ENCODE measurements at places on chromosomes 13 and 19.

DNA sequence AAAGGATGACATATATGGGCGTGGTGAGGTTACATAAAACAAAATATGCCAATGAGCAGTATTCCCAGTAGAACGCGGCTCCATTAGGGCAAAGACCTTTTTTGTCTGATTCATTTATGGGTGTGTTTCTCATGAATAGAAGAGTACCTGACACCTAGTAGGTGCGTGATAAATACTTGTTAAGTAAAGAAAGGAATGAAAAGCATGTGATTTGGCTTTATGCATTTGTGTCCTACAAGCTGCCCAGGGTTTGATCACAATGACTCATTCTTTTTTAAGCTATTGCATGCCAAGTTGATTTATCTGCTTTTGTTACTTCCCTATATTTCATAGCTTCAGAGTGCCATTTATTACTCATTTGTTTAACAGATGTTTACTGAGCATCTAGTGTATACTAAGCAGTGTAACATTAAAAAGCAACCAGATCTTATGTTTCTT, 19.1 kb upstream of the KCTD4 start:
- peak; percentile 65 for DNase-seq

DNA sequence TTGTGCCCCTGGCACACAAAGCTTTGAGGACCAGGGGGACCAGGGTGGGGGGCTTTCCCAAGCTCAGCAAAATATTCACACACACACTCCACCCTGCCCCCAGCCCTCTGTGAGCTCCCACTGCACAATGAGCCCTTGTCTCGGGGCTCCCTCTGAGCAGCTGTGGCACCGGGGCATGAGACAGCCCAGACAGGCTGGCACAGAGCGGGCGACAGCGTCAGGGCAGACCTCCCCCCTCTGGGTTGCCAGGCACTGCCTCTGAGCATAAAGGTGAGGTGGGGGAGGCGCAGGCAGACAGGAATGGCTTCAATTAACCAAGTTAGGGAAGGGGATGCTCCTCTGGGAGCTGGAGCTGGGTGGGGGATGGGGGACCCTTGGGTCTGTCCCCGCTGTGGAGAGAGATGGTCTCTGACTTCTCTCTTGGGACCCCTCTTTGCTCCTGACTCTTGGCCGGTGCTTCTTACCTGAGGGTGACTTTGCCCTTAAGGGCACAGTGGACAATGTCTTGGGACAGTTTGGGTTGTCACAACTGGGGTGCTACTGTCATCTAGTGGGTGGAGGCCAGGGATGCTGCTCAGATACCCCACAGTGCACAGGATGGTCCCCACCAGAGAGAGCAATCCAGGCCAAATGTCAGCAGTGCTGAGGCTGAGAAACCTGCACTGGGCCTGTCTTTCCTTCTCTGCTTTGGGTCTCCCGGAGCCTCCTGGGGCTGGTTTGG, 30.3 kb downstream of the LYL1 start:
- DNase-seq = no peak

- no peak for DNase-seq
Measured at GRCh38 chr13:59447846-59448620, 715.7 kb downstream of the DIAPH3 start.

DNA sequence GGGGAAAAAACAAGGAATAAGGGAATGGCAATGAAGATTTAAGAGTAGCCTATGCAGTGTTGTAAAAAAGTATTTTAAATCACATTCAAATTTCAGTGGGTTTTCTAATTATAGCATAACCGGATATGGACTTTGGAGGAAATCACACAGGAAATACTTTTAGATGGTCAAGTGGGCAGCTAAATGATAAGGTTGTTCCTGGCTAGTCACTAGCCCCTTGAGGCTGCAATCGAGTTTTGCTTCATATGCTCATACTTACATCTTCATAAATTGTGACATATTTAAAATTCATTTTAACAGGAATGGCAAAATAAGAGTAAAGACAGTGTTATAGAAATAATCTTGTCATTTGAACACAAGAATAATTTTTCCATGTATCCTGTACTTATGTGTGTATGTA, 88.9 kb downstream of the WDFY2 start:
- DNase-seq = no peak

DNA sequence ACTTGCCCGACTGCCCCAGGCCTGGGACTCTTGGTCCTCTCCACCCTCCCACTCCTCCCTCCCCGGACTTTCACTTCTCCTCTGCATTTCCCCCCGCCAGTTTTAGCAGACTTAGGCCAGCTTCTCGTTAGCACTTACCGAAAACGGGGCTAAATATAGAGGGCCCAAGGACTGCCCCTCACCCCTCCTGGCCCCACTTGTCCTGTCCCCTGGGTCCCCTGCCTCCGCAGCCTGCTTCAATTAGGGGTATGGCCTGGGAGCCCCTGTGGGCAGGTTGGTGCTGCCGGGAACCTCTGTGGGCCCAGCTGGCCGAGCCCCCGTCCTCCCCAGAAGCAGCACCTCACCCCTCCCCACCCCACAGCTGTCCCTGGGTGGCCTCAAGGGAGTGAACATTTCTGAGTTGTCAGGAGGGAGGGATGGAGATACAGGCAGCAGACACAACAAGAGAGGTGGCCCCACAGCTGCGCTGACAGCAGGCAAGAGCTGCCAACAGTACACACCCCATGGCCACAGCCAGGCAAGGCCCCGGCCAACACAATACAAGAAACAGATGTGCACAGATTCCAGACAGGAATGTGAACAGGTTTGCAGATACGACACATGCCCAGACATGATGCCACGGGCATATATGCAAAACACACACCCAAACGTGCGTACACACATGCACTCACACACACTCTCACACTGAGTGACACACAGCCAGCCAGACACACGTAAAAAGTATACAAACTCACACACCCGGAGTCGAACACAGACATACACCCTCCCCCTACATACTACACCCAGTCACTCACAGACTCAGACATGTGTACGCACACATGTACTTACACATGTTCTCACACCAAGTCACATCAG, 2.6 kb downstream of the POU2F2 start:
- DNase-seq = no peak

DNA sequence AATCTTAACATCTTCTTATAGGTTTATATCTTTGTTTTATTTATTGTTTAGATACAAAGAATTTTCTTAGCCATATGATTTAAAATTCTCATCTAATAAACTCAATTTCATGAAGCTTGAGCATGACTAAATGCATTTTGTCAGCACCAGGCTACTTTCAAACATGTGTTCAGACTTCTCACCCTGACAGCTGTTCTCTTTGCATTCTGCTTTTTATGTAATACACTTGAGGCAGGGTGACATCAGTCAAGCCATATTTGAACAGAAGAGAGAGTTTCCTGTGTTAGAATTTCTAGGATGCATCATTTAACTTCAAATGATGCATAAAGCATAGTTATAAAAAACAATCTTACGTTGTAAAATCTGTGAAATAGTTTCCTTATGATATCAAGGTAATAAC, 1295.1 kb upstream of the PCDH20 start:
- DNase-seq = no peak

- DNase-seq = no peak
Measured at GRCh38 chr13:108597943-108598342, 31.5 kb upstream of the MYO16 start.

GRCh38 chr13:75687150-75687763, 51.1 kb downstream of the LMO7 start:
- no peak for DNase-seq

DNA sequence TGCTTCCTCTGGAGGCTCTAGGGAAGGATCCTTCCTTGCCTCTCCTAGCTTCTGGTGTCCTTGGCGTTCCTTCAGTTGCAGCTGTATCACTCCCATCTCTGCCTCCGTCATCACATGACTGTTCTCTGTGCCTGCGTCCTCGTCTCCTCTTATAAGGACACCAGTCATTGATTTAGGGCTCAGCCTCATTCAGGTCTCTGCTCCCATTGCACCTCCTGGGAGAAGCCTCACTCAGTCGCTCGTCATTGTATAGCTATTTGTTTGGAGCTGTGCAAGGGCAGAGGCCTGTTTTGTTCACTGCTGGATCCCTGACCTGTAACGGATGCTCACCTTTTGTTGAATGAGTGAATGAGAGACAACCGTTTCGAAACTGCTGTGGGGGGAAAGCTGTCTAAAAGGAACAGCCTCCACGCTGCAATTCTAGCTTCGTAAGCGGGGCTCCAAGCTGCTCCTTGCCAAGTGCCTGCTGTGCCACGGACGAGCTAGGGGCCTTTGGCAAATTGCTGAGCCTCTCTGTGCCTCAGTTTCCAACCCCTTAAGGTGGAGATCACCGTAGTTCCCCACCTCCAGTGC, 17.2 kb downstream of the BRSK1 start:
- DNase-seq = no peak

GRCh38 chr19:45467115-45467455, 711 bp upstream of the FOSB start:
- DNase-seq = no peak

- DNase-seq = no peak
Measured at GRCh38 chr13:107580741-107581412, 634.5 kb downstream of the LIG4 start.

GRCh38 chr19:19628501-19629134, 598 bp upstream of the LPAR2 start:
- no peak for DNase-seq

- DNase-seq = no peak
Measured at GRCh38 chr19:5586300-5587070, 18.7 kb upstream of the TINCR start.

- no peak for DNase-seq
Measured at GRCh38 chr13:111961236-111961635, 105.7 kb upstream of the SOX1 start.

DNA sequence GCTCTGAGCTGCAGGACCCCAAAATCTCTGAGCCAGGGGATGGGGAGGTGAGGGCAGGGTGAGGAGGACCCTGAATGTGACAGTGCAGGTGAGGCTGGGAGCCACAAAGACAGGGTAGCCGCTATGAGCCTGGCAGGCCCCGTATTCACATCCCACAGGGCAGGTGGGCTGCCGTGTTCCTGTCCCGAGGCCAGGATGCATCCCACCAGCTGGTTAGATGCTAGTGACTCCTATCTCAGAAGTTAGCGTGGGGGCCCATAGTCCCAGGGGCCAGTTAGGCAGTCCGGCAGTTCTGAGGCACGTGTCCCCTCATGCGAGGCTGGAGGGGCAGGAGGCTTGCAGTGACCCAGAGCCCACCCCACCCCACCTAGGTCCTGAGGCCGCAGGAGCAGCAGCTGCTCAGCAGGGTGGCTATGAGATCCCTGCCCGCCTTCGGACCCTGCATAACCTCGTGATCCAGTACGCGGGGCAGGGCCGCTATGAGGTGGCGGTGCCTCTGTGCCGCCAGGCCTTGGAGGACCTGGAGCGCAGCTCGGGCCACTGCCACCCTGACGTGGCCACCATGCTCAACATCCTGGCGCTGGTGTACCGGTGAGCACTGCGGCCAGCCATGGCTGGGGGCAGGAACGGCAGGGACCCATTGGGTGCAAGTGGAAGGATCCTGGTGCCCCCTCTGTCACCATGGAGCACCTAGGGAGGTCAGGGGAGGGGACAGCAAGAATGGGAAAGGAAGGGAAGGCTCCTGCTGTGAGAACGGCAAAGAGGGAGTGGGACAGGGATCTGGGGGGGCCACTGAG, 7.2 kb downstream of the KLC3 start:
- DNase-seq = no peak

DNA sequence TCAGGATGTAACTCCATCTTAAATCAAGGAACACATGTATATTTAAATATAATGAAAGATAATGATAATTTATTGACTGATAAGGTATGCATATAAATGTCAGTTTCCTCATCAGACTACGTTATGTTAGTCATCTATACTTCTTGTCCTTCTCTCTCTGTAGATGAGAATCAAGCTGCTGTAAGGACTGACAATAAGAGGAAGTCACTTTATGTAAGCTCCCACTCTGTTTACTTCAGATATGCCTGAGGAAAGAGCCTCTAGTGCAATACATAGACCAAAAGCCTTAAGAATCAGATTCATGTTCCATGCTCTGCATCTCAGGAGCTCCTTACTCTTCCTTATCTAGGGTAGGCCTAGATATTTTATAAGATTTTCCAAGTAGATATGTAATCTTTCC, 9.6 kb upstream of the SLITRK6 start:
- DNase-seq = no peak

- no peak for DNase-seq
Measured at GRCh38 chr13:36912973-36913372, 7.1 kb downstream of the SMAD9 start.
